Prostate gland (tissue), 2 donors: ENCODE measurements at places on chromosomes 12 and 14. TPM values are rescaled to one million over a fixed set of nuclear protein-coding genes. Genes with fewer than 3 reads are reported as not detected.

Gene TAS2R46
- total RNA-seq = 1.9 TPM

DNA sequence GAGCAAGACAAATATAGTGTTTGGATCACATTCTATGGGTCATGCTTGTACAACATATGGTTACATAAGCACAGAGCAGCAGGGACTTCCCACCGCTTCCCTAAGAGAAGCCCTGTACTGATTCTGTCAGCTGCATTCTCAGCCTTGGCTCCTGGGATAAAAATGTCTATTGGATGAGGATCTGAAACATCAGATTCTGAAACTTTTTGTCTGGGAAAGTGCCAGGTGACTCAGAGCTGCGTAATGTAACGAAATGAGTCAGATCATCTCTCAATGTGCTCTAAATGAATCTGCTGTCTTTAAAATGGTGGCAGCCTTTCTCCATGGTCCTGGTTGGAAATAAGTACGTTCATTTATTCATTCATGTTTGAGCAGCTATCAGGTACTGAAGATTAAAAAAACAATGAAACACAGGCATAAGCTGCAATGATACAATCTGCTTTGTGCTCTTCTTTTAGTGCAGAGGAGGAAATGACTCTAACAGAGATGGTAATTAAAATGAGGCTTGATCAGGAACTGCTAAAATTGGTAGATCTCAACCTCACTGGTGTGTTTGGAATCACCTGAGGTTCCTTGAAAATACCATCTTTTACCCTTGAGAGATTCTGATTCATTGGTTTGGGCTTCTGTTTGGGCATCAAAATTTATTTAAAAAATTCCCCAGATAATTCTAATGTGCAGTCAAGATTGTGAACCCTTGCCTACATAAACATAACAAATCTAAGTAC, 99.1 kb upstream of the NAP1L1 start:
- DNase-seq = no peak

GRCh38 chr12:14959126-14959440, 2.3 kb downstream of the ARHGDIB start:
- no peak for DNase-seq

GRCh38 chr14:104697892-104698583, 8.6 kb downstream of the INF2 start:
- DNase-seq = no peak

DNA sequence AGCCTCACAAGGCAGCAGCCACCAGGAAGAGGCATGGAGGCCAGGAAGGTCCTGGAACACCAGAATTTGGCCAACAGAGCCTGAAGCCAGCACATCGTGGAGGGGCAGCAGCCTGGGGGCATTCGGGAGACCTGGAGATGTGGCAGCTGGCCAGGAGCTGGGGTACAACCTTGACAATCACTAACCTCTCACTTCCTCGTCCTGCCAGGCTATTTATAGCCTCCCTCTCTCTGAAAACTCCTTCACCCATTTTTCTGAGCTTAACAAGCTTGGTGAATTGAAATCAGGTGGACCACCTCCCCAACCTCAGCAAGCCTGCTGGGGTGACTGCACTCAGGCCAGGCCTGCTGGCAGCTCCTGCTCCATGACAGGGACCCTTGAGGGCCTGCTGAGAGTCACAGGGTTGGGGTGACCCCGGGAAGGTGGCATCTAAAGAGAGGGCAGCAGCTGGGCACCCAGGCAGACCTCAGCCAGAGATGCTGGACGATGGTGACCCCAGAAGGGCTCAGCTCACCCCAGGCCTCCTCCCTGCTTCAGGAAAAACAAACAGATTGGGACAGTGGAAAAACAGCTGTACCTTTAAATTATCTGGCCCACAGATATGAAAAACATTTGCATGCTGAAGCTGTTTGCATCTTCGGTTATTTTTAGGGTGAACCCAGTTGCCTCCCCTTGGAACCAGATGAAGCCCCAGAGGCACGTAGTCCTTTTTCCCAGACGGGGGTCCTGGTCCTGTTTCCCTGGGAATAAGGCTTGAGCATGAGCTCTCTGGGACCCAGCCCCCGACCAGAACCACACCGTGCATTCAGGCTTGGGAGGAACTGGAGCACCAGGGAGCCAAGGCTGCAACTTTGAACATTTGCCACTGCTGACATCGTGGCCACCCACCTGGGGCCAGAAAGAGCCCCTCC, 67.0 kb downstream of the PITPNM2 start:
- DNase-seq = no peak

GRCh38 chr12:121592320-121592719, 11.5 kb upstream of the KDM2B start:
- no peak for DNase-seq
